ENCODE measurements at places on chromosomes 2 and 18.

- DNase-seq: no peak
Measured at GRCh38 chr2:32591669-32592463, 36.0 kb upstream of the TTC27 start.

GRCh38 chr18:76412010-76412817, 82.8 kb downstream of the ZNF516 start:
- no peak for DNase-seq

GRCh38 chr18:21496277-21496835, 104.1 kb downstream of the ESCO1 start:
- no peak for DNase-seq

- DNase-seq: no peak
Measured at GRCh38 chr2:70632388-70632787, 78.8 kb upstream of the TGFA start.

DNA sequence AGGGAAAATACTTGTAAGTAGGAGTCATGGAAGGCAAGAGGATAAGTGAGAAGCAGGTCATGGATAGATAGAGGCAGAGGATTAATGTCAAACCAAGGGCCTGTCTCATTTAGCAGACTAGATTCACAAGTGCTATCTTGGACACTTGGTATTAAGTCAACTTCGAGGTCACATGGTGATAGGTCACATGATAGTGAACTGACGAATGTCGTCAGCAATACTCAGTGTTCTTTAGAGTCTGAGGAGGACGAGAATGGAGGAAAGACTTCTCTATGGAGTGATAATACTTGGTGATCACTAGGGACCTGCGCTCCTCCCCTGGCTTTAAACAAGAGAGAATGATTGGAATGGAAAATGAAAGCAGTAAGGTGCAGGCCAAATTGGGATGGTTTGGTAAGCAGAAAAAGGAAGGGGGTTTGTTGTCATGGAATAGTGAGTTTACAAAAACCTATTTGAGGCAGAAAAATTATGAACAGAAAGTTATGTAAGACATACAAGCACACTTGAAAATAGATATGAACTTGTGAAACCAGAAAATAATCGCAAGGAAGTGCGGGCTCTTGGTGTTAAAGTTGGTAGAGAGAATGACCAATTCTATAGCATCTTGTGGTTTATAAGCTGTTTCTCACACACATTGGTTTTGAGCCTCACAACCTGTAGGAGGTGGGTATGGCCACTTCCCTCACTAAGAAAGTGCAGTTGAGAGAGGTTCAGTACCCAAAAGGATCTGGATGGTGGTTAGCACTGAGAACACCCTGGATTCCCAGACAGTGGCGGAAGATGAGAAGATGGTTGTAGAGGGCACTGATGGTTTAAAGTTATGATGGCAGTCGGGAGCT, 141.5 kb downstream of the WDSUB1 start:
- no peak for DNase-seq

- DNase-seq: no peak
Measured at GRCh38 chr18:63164396-63164795, 155.2 kb downstream of the BCL2 start.

GRCh38 chr2:149087751-149088150, 49.3 kb downstream of the LYPD6B start:
- no peak for DNase-seq

DNA sequence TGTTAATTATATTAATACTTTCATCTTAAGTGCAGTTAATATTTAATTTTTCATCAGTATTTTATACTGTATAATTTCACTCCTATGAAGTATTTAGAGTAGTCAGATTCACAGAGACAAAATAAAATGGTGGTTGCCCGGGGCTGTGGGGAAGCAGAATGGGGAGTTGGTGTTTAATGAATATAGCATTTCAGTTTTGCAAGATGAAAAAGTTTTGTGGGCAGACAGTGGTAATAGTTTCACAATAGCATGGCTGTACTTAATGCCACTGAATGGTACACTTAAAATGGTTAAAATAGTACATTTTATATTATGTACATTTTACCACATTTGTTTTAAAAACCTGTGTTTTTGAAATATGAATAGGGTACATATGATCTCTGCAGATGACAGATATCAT, 31.2 kb downstream of the CFAP221 start:
- DNase-seq: no peak

DNA sequence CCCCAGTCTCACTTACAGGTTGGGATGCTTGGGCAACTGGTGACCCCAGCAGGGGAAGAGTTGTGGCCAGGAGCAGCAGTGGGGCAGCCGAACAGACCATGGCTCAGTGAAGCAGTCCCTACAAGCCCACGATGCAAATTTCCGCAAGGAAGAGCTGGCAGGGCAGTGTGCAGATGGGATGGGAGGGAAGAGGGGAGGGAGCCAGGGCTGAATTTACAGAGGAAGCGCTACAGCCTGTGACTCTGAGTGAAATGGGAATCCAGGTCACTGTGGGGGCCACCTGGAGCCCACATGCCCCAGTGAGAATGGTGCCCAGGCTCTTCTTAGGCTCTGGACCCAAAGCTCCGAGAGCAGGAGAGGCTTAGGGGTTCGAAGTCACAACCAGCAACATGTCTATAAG, 27.0 kb upstream of the SELENOI start:
- no peak for DNase-seq

DNA sequence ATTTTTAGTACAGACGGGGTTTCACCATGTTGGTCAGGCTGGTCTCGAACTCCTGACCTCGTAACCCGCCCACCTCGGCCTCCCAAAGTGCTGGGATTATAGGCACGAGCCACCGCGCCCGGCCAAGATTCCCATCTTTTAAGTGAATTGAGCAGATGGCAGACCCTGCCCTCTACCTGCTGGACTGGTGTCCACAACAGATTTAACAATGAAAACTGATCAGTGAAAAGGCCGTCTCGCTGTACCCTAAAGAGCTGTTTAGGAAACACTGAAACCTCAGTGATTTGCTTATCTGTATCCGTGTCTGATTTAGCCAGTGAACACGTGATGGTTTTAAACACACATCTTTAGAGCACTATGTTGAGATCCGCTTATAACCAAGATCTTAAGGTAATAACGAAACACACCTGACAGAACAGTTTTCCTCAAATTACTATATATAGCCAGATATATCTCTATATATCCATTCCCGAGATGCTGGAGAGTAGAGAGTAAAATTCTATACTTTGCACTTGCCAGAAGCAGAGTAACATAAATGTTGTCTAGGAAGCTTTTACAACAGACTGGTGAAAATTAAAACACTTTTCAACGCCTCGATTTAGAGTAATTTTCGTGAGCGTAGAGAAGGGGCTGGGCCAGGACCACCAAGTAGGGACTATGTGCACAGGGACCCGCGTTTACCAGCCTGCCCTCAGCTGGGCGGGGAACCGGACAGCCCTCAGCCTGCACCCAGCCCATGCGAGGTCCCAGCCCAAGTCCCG, 594 bp downstream of the FAM161A start:
- DNase-seq: peak; percentile 36

DNA sequence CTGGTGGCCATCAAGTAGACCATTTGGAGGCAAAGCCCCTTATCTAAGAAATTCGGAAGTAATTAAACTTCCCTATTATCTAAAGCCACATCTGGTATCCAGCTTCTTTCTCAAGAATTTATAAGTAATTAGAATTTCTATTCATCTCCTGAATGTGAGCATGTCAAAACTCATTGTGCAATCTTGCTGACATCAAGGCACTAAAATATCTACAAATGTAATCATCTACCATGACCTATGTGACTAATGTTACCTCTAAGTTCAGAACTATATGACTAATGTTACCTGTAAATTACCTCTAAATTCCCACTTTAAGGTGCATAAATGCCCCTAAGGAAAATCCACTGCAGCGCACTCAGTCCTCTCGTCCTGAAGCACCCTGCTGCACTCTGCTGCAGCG, 773.0 kb downstream of the CPS1 start:
- no peak for DNase-seq

DNA sequence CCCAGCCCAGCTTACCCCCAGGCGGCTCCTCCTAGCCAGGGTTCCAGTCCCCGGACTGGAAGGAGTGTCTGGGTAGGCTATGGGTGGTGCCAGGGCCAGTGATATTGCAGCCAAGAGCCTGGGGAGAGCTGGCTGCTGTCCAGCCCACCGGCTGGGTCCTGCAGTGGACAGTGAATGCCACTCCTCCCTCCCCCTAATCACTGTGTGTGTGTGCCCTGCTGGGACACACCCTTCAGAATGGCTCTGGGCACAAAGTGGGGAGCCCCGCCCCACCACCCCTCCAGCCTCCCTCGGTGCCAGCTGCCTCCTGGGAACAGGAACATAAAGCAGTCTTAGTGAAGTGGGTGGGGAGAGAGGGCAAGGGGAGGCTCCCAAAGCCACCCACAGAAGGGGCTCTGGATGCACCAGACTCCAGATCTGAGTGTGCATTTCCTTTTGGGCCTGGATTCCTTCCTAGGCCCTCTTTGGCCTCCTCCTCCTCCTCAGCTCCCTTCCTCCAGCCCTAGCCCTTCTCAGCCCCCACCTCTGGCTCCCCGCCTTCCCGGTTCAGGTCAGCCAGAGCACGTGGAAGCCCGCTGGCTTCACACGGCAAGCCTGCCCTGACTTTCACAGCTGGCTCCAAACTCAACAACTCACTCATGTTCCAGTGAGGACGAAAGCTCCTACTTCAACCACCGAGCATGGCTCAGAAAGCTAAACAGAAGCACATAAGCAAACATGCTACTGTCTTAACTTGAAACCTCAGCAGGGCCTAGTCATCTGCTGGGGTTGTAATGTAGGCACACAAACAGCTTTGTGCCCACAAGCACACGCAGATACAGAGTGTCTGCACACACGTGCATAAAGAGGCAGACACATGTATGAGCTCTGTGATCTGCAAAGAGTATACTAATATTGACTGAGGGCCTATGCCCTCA, 209.2 kb upstream of the SMAD2 start:
- peak; percentile 70 for DNase-seq

DNA sequence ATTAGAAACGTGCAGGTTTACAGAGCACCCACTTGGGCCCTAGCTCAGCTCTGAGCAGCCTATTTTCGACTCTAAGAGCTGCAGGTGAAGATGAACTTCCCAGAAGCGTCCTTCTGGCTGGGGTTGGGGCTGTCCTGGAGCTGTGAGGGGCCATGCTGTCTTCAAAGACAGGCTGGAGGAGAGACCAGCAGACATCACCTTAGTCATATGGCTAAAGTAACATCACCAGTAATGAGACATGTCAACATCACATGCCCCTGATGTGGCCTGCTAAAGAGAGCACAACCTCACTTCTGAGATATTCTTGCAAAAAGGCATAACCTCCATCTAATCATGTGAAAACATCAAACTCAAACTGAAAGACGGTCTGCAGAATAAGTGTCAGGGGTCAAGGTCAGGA, 87.2 kb upstream of the ZNF532 start:
- DNase-seq: no peak

DNA sequence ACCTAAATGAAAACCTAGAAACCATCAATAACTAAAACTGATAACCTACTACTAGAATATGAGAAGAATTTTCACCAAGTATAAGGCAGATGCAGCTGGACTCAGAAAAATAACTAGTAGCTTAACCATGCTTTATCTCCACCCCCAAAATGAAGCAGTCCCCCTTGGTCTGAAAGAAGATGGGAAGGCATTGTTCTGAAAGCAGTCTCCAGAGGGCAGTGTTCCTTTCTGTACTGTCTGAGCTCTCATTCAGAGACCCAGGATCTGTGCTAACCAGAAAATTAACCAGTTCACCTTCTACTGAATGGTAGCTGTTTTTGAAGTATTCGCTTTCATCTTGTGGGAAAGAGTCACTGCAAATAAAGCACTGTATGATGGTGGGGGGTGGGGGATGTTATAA, 273.0 kb downstream of the PDE11A start:
- no peak for DNase-seq

DNA sequence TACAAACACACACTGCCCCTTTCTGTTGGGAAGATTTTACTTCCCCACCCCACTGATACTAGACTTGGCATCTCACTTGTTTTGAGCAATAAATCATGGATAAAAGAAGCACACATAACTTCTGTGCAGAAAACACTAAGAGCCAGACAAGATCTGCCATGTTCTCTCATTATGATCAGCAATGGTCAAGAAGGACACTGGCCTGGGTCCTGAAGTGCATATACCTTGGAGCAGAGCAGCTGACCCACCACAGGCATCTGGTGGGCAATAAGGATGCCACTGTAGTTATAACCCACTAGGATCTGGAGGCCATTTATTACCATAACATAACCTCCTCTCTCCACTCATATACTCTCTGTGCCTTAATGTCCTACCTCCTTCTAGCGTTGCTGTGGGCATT, 338.3 kb downstream of the NCKAP5 start:
- no peak for DNase-seq

DNA sequence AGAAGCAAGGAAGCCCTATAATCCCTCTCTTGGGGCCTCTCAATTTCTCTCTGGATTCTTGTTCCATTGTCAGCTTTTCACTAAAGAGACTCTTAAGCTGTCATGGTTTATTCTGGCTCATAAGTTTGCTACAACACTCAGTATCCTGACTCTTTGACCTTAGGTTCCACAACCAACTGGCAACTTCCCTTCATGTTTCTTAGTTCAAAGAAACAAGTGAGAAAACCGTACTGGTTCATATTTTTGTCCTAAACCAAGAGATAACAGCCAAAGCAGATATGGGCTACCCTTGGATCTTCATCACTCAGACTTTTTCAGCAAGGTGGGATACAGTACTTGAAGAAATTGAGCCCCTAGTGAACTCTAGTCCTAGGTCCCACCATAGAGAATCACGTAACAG, 109.9 kb upstream of the CRIM1 start:
- no peak for DNase-seq

DNA sequence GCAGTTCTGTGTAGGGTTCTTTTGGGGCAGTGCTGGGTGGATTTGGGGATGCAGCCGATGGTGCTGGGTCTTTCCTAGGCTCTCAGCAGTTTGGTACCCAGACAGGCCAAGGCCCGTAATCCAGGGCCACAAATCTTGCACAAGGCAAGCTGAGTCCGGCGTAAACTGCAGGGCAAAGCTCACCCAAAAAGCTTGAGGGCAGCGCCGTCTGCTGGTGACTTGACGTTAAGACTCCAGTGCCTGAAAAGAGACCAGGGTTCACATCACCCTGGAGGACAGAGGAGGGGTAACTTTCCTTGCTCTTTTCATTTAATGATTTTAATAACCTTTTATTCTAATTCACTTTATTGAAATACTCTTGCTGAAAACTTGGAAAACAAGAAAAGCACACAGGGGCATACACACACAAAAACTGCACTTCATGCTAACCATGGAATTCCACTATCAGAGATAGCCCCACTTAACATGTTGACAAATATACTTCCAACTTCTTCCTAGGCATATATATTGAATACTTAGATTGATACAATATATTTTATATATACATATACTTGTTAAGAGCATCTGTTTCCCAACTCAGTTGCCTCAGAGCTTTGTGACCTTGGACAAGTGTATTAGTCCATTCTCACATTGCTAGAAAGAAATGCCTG, 38.9 kb downstream of the CNGA3 start:
- peak; percentile 73 for DNase-seq
